ENCODE measurements at places on chromosomes 6 and 20.

DNA sequence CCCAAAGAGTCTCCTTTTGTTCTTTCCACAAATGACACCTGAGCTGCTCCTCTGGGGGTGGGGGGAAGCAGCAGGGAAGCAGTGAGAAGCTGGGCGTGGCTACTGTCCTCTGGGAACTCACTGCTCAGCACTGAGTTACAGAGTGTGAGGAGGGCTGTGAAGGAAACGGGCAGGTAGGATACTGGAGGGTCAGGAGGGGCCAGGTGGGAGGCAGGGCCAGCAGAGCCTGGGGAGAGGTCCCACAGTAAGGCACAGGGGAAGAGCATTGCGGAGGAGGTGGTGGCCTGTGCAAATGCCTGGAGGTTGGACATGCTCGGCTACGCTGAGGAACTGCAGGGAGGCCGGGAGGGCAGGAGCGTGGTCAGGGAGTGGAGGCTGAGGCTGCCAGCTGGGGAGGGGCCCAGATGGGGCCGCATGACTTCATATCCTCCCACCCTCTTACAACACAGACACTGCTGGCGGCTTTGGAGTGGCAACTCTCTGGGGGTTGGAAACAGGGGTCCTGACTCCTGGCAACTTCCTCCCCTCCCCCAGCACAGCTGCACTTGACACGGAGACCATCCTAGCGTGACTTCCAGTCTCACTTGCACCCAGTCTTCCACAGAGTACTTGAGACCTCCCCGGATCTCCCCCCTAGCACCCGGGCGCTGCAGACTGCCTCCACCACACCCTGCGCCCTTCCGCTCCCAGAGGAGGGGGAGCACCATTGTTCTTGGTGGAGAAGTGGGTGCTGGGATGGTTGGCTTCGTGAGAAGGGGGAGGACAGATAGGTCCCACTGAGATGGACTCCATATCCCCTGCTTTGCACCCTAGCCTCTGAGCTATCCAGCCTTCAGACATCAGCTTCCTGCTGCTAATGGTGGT is 34.2 kb downstream of the RBM38 start:
- DNase-seq: peak; percentile 5

DNA sequence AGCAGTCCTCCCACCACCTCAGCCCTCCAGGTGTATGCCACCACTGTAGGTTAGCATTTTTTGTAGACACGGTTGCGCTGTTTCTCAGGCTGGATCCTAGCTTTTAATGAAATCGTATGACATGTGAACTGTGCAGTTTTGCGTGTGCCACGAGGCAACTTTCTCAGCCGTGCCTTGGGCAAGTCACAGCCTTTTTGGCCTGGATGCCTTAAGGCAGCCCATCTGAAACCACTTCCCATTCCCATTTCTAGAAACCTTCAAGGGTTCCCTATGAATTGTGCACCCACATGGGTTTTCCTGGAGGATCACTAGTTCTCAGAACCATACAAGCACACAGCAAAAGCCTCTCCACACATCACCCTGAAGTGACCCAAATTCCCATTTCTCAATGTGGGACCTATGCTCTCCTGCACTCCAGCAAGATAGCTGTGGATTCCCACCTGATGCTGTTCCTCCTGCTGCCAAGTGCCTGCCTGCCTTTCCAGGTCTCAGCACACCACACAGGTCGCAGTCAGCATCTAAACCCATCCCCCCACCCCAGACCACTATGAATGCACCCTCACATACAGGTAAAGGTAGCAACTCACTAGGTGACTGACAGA is 28.9 kb downstream of the SNX5 start:
- no peak for DNase-seq

GRCh38 chr6:4673861-4674260 is 102.3 kb upstream of the CDYL start:
- no peak for DNase-seq

GRCh38 chr6:20559924-20560551 is 25.8 kb downstream of the CDKAL1 start:
- peak; percentile 20 for DNase-seq

DNA sequence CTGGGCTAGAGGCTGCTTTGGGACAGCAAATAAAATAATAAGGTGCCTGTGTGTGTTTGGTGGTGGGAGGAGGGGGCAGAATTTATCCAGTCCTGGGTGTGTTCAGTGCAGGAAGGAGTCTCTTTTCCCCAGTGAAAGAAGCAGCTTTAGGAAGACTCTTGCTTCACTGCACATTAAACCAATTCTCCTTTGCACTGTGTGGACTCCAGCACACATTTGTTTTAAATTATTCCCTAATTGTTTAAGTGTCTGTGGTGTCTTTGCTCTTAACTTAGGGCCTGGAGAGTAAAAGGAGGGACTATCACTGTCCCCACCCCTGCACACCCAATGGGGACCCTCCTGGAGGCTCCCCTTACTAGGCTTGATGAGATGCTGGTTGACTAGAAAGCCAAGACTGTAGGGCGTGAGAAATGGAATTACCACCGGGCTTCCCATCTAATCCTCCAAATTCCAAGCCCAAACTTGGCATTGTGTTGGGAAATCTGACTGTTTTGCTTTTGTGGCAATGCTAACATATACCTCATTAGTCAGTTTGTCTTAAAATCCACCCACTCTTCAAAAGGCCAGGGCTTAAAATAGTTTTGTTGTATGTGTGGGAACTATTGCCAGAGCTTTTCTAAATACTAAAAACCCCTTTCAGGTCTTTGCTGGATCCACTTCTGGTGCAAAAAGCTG is 13.5 kb upstream of the DAAM2 start:
- DNase-seq: no peak

DNA sequence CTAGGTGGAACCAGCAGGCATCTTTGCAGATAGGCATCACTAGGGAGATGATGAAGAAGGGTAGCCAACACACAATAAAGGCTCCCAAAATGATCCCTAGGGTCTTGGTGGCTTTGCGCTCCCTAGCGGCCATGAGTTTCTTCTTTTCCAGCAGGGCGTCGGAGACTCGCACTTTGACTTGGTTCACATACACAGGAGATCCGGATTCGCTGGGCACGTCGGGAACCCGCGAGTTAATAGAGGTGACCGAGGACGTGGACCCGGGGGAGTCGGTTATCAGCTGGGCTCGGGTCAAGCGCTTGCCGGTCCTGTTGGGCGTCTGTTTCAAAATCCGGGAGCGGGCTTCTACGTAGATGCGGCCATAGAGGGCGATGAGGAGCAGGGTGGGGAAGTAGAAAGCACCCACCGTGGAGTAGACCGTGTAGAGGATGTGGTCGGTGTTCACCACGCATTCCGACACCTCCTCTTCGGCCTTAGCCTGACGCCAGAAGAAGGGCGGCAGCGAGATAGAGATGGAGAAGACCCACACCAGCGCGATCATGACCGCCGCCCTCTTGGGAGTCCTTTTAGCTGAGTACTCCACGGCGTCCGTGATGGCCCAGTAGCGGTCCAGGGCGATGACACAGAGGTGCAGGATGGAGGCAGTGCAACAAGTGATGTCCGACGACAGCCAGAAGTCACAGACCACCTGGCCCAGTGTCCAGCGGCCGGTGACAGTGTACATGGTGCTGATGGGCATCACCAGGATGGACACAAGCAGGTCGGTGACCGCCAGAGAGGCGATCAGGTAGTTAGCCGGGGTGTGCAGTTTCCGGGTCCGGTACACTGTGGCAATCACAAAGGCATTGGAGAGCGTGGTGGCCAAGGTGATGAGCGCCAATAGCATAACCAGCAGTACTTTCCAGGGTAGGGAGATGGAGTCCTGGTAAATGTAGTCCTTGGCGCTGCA is 658 bp downstream of the HTR1B start:
- no peak for DNase-seq

DNA sequence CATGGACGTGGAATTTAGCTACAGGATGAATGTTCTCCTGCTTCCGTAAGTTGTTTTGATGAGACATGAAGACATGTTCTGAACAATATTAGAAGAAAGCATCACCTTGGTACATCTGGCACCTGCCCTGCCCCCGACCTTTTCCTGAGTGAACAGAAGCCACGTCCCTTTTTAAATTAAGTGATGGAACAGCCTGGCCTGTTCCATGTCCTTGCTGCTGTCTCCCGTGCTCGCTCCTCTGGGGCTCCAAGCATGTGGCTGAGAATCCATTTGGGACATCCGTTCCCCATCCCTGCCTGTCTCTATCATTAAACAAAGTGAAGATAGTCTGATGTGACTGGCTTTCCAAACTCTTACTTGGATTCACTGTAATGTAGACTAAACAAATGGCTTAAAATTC is 36.4 kb downstream of the ERMARD start:
- no peak for DNase-seq

DNA sequence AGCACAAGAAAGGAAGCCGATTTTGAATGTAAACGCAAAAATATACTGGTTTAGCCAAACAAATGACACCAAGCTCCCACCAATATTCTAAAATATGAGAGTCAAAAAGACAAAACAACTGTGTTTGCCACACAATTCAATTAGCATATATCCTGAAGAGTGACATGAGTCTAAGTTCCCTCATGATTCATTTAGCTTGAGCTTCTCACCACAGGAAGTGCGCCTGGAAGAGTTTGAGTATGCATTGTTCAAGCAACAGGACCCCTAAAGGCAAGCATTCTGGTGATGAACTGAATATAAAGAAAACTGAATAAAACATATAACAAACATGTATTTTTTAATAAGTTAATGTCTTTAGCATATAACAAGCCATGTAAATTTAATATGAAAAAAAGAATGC is 115.2 kb upstream of the RUNX2 start:
- no peak for DNase-seq

- DNase-seq: no peak
These were observed 34.2 kb downstream of the MAFB start for GRCh38 chr20:40654876-40655275.

DNA sequence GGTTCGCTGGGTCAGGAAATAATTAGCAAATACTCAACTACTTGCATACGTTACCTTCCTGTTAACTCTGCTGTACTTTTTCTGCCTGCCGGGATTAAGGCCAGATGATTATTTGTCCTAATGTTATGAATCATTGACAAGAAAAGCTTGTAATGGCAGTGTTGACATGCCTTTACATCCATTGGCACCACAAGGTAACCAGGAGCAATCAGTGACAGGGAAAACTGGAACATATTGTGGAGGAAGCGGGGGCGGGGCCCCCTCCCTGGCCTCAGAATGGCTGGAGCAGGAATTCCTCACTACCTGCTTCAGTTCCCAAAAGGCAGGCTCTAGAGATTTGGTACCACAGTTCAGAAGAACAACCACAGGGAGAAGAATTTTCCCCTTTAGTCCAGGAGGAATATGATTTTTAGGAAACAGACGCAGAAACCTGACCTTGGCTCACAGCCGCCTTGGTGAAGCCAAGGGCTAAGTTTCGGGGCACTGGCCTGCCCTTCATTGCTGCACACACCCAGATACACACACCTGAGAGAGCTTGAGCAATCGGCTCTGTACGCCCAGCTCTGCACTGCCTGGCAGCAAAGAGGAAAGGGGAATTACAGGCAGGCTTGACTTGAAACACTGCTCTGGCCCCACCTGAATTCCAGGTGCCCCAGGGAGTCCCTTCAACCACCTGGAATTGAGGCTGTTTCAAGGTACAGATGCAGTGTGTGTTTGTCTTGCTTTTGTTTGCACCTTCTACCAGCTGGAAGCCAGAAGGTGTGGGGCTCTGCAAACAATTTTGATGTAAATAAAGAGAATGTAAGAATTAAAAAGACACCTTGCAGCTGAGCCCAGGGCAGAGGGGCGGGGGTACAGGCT is 89.8 kb downstream of the MYB start:
- DNase-seq: peak; percentile 59

- no peak for DNase-seq
These were observed 226.0 kb upstream of the SYNCRIP start for GRCh38 chr6:85868685-85869084.

DNA sequence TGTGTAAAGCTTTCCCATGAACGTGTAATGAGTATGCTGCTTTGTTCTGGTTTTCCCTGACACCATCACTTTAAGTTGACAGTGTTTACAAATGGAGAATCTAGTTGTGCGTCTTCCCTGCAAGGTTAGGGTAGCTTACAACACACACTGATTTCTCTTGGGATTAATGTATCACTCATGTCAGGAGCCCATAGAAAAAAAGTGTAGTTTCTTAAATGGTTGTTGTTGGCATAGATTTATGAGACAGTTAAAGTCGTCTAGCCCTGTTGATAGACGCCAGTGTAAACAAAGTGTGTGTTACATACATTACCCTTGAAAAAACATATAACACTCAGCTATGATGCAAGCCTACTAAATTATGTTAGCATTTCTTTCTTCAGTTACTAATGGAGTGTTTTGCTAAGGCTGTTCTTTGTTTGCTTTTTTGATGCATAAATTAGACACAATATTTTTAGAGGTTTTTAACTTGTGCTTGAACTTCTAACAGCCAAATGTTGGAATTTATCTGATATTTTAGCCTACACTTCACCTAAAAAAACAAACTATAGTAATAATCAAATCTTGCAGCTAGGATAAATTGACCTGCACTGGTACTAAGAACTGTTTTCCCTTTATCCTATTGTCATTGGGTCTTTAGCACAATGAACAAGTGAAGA is 88.6 kb downstream of the RNF217 start:
- DNase-seq: no peak
